Left lung (tissue), 14 donors: ENCODE measurements at places on chromosomes 6 and 20. TPM values are rescaled to one million over a fixed set of nuclear protein-coding genes. Genes with fewer than 3 reads are reported as not detected.

GRCh38 chr6:67898875-67899274 lies 736.2 kb upstream of the ADGRB3 start:
- no peak overlapping the region for H3K4me3 ChIP-seq
- H3K27ac ChIP-seq, result no peak overlapping the region
- no peaks in the 10 kb centered on the region for H3K27me3 ChIP-seq
- no peaks in the 10 kb centered on the region for H3K4me1 ChIP-seq

CFB gene
- total RNA-seq, result 69.1 TPM

DNA sequence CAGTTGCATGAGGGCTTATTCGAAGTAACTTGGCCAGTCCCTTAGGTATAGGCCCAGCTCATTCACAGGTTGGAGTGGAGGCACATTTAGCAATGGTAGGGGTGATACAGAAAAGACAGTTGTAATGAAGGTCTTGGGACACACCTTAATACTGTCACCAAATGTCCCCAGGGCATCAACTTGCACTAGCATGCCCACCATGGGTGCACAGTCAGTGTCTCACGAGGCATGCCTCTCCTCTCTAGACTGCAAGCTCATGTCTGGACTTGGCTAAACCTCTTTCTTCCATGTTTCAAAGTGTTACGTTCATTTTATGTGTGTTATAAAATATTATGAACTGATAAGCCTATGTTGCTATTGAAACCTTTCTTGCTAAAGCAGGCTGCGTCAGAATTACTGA lies 124.0 kb upstream of the ECI2 start:
- no peak overlapping the region for H3K4me3 ChIP-seq
- no peak overlapping the region for H3K27ac ChIP-seq
- H3K27me3 ChIP-seq, result no peaks in the 10 kb centered on the region
- no peaks in the 10 kb centered on the region for H3K36me3 ChIP-seq

- H3K27ac ChIP-seq, result no peak overlapping the region
- H3K4me1 ChIP-seq, result no peaks in the 10 kb centered on the region
- no peak overlapping the region for H3K4me3 ChIP-seq
- no peaks in the 10 kb centered on the region for H3K27me3 ChIP-seq
- DNase-seq, result no peak
Observed at GRCh38 chr6:46221222-46221793, 50.5 kb upstream of the ENPP5 start.

DNA sequence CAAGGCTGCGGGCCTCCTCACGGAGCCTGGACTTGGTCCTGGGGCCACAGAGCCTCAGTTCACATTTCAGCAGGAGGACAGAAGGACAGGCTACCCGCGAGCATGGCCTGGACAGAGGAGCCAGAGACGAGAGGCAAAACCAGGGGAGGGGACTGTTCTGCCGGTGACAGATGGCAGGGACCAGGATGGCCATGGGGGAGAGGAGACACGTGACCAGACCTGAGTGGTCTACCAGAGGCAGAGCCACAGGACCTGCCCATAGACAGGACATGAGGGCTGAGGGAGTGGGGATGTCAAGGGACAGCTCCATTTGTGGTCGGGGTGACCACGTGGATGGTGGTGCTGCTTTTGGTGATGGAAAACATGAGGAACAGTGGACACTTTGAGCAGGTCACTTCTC lies 207.9 kb downstream of the NFATC2 start:
- H3K27me3 ChIP-seq, result no peaks in the 10 kb centered on the region
- no peaks in the 10 kb centered on the region for H3K4me1 ChIP-seq
- no peaks in the 10 kb centered on the region for H3K36me3 ChIP-seq
- no peak overlapping the region for H3K4me3 ChIP-seq
- no peak overlapping the region for H3K27ac ChIP-seq

GRCh38 chr6:31729979-31730630 lies 1.0 kb upstream of the DDAH2 start:
- H3K36me3 ChIP-seq, result peaks cover 65% of the 10 kb centered on the region
- no peaks in the 10 kb centered on the region for H3K27me3 ChIP-seq
- peak overlapping the region; percentile 97 for H3K27ac ChIP-seq
- peak overlapping the region; percentile 79 for H3K4me3 ChIP-seq
- peak; percentile 97 for DNase-seq
- H3K4me1 ChIP-seq, result peaks cover 30% of the 10 kb centered on the region
